ENCODE measurements at places on chromosomes 4 and X.

DNA sequence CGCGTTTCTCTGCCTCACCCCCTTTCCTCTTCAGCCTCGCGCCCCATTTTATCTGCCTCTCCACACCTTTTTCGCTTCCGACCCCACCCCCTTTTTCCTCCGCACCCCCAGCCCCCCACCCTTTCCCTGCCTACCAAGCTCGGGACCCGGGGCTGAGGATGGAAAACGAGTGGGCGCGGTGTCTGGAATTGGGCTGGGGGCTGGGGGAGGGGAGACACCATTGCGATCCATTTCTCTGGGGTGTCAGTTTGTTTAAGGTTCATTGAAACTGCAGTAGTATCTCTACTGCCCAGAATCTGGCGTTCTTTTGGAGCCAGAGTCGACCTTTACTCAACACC is 707 bp downstream of the SLC9A6 start:
- DNase-seq: no peak

- DNase-seq: no peak
Observed at GRCh38 chrX:41121766-41122165, 36.5 kb downstream of the USP9X start.

DNA sequence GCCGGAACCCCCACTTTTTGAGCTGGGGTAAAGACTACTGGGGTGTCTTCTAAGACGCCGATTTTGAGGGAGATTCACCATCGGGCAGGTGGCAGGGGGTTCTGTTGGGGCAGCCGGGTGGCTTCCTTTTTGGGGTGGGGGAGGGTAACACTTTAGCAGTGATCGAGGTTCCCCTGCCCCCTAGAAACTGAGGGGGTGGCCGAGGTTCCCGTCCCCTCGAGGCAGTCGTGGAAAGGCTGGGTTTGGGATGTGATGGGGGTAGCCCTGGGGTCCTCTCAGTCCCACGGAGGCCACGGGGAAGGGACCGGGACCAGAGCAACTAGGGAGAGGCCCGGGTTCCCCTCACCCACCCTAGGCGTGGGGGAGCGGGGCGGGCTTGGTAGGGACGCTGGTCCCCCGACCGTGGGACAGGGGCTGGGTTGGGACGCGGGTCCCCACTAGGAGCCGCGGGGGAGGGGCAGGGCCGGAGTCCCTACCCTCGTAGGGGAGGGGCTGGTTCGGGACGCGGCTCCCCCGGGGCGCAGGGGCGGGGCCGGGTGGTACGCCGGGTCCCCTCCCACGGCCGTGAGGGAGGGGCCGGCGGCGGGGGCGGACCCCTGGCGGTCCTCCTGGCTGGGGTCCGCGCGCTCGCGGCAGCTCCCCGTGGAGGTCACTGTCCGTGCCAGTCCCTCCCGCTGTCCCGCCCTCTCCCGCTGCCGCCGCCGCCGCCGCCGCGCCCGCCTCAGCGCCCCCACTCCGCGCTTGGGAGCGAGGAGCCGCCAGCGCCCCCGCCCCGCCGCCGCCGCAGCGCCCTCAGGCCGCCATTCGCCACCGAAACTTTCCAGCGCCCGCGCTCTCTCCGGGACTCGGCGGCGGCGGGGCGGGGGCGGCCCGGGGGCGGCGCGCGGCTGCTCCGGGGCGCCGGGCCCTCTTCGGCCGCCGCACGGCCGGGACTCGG is at the start of gene TBL1X:
TSS of gene TBL1X (plus strand) at position 624 of the 937 bp plus-strand sequence. CDS start 188,529 bp downstream, outside the sequence.
- peak; percentile 64 for DNase-seq

- no peak for DNase-seq
Observed at GRCh38 chr4:96955226-96955625, 1115.3 kb downstream of the PDHA2 start.

- DNase-seq: no peak
Observed at GRCh38 chr4:176548571-176548970, 228.8 kb downstream of the SPCS3 start.

DNA sequence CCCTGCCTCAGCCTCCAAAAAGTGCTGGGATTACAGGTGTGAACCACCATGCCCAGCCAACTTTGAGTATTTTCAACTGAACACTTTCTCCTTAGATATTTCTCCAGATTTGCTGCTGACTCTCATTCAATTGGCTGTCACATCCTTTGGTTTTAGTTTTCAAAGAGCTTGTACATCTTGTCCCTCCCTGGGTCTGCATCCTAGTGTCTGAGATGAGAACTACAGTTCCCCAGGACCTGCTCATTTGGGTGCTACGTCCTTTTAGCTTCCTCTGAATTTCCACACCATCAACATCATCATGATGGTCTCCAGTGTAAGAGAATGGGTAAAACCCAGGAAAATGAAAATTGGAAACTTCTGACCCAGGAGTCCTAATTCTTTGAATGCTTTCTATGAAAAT is 312.9 kb downstream of the NLGN4X start:
- no peak for DNase-seq

DNA sequence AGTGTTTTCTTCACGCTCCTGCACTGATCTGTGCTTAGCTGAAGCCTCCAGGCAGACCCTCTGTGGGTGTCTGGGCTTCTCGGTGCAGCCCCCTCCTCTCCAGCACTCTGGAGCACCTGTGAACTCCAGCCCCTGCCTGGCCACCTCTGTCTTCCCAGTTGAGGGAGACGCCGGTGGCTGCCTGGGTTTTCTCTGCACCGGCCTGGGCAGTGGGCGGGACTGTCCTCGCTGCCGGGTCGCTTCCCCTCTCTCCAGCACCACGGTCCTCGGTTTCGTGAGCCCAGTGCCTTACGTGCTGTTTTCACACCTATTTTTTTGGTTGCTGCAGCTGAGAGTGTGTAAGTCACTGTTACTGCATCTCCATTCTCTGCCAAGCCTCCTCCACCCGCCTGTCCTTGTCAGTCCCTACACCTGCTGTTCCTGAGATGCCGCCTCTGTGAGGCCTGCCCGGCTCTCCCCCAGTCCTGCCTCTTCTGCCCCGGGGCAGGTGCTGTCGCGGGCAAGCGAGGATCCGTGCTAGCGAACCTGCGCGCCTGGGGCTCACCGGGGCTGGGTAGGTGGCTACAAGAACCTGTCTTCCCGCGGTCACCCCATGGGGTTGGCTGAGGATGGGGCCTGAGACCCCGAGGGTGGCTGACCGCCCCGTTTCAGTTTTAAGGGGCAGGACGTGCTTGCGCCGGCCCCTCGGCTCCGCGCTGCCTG is 2.4 kb upstream of the FGFRL1 start:
- DNase-seq: no peak

GRCh38 chr4:98574816-98575215 is 83.6 kb downstream of the TSPAN5 start:
- no peak for DNase-seq

DNA sequence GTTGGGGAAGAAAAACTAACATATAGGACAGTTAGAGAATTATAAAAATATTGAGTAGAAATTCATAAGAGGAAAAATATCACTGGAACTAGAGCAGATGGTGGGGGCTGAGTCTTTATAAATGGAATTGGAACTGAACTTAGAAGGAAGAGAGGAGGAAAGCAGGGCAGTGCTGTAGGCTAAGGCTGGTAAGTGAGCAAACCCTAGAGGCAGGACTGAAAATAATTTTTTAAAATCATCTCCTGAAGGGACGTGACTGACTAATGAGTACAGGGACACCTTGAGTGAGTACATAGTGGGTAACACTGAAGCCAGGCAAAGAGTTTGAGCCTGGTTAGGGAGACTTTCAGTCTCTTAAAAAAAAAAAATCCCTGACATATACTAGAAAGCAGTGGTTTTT is 63.3 kb downstream of the GALNT7 start:
- no peak for DNase-seq

DNA sequence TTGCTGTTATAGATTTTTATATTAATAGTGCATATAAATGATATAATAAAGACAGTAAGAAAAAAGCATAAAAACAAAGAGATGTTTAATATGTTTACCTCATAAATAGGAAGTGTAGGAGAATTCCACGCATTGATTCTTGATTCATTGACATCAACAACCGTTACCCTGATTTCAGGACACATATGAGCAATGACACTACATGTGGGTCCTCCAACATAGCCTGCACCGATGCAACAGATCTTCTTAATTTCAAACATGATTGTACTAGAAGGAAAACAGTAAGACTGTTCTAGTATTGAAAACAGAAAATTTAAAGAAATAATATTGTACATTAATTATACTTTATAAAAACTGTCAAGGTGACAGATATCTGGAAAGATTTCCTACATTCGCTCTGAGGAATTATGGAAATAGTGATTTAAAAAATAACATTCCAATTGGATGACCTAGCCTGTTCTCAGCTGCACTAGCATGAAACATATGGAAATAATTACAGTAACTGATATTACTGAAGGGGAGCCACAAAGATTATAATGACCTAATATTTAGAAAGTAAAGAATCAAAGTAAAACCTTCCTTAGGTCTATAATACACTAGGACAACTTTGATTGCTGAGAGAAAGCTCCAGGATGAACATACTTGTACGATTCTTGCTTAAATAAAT is 5.9 kb downstream of the UGDH start:
- DNase-seq: no peak

- no peak for DNase-seq
Observed at GRCh38 chrX:134935276-134935675, 55.5 kb upstream of the SMIM10 start.

DNA sequence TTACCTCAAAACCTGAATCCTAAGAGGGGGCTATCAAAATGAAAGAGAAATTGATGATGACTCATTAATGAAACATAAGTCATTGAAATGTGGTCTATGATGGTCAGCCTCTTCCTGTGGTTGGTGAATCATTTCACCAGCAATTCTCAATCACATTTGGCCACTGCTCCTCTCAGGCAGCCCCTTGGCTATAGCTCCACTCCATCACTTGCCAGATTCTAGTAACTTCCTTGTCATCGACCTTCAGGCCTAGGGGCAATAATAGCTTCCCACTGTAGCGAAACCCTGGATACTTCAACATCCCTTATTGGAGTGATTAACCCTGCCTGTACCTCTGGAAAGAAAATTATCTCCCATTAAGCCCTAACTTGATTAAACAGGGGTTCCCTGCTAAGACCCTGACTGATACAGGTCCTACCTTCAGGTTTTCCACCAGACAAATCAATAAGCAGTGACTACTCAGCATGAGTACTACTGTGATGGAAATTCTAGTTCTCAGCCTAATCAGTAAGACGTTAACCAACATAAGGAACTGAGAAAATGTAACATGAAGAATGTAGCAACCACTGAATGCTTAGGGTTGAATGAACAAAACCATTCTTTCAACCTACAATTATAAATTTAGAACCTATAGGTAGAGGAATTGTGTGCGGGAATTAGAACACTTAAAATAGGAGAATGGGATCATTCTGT is 30.4 kb downstream of the ADH7 start:
- DNase-seq: peak; percentile 73

DNA sequence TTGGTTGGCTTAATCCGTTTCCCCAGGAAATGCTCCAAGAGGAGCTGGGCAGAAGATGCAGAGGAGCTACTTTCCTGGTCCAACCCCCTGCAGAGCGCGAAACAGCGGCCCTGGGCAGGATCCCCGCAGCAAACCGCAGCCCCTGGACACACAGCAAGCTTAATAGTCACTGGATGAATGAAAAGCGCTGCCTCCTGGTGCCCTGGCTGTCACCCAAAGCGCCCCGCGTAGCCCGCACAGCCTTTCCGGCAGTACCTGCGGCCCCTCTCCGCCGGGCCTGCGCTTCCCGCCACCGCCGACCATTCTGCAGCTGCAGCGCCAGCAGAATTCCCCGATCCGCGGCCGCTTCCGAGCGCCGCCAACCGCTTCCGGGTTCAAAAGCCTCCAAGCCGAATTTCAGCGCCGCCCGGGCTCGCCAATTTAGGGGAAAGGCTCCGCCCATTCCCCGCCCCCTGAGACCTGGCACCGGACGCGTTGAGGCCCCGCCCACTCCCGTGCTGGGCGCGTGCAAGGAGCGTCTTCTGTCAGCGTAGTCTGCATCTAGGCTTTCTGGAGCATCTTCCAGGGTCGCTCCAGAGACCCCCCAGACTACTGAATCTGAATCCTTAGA is at the start of gene HPF1:
TSS of gene HPF1 (minus strand) at position 370 of the 610 bp plus-strand sequence. CDS start at position 303, 67 bp downstream.
- DNase-seq: peak; percentile 95

GRCh38 chr4:77126809-77127208 is 30.2 kb upstream of the CCNG2 start:
- DNase-seq: no peak

DNA sequence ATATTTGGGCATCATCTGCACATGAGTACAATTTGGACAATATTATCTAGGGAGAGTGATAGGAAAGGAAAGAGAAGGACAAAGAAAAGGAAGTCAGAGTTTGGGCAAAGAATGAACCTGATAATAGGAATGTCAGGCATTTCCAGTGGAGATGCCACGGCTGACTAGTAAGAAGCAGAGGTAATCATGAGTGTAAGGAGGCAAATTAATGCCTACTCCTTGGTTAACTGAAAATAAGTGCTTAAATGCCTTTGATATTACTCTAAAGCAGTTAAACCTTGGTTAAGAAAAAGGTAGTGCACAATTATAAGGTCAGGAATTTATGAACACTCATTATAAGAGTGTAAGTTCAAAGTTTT is 99.2 kb upstream of the DDIT4L start:
- DNase-seq: no peak

GRCh38 chr4:133377286-133377685 is 228.2 kb downstream of the PCDH10 start:
- DNase-seq: no peak

DNA sequence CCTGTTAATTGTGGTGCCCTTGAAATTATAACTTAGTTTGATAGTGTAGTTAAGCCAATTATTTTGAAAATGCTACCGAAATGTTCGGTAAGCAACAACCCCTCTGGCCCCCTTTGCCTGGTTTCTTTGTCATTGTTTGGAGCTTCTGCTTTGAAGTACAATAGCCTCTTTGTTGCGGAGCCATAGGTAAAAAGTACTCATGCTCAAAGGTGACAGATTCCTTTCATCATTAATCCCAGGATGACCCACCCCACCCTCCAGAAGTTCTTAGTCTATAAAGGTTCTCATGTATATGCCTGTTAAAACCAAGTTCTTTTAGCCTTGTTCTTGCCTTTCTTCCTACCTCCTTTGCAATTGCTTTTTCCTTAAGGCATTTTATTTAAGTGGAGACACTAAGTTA is 42.4 kb upstream of the SMARCAD1 start:
- DNase-seq: no peak

GRCh38 chrX:155048977-155049619 is 21.8 kb downstream of the CMC4 start:
- peak; percentile 46 for DNase-seq

DNA sequence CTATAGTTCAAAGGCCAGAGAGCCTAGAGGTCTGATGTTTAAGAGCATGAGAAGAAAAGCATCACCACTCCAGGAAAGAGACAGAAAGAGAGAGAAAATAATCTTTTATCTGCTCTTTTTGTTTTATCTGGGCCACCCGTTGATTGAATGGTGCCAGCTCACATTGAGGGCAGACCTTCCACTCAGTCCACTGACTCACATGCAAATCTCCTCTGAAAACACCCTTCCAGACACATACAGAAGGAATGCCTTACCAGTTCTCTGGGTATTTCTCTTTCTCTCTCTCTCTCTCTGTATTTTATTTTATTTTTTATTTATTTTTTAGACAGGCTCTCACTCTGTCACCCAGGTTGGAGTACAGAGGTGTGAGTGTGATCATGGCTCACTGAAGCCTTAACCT is 252.5 kb downstream of the DTHD1 start:
- no peak for DNase-seq

- DNase-seq: no peak
Observed at GRCh38 chr4:8730681-8731080, 138.1 kb downstream of the CPZ start.

Data from activated CD4-positive, alpha-beta T cell treated with anti-CD3 and anti-CD28 coated beads, Interleukin-2, Interleukin-4, amounts not matched to agents 100 ng/mL and 50 ng/mL, durations not matched to agents 16 hours and 8 hours (primary cell).